Uterus (tissue), 4 donors: ENCODE measurements at places on chromosomes 4 and X.

- no peak for DNase-seq
- no peak overlapping the region for H3K27ac ChIP-seq
- no peak overlapping the region for H3K4me3 ChIP-seq
- no peaks in the 10 kb centered on the region for H3K4me1 ChIP-seq
- peaks cover 6% of the 10 kb centered on the region for H3K27me3 ChIP-seq
- no peaks in the 10 kb centered on the region for H3K36me3 ChIP-seq
Measured at GRCh38 chr4:1767061-1767769, 25.9 kb upstream of the FGFR3 start.

- no peak overlapping the region for H3K4me3 ChIP-seq
- DNase-seq: no peak
- no peaks in the 10 kb centered on the region for H3K4me1 ChIP-seq
- H3K36me3 ChIP-seq: no peaks in the 10 kb centered on the region
- no peak overlapping the region for H3K27ac ChIP-seq
Measured at GRCh38 chr4:114076899-114077570, 97.6 kb upstream of the ARSJ start.

DNA sequence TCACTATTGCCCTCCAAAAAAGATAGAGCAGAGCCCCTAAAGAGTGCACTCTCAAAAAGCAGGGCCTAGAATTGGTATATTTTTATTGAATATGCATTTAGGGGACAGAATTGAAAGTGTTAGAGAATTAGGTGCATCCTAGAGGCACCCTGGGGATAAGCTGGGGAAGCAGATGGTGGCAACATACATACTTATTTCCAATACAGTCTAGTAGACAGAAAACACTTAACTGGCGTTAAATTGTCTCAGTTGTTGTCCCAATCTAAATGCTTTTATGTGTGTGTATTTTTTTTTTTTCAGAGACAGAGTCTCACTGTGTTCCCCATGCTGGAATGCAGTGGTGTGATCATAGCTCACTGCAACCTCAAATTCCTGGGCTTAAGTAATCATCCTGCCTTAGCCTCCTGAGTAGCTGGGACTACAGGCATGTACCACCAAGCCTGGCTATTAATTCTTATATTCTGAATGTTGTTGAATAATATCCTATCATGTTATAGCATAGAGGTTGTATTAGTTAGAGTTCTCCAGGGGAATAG, 481.8 kb downstream of the GRXCR1 start:
- H3K27me3 ChIP-seq: no peaks in the 10 kb centered on the region
- no peaks in the 10 kb centered on the region for H3K36me3 ChIP-seq
- H3K4me3 ChIP-seq: no peak overlapping the region
- DNase-seq: no peak
- no peaks in the 10 kb centered on the region for H3K4me1 ChIP-seq

DNA sequence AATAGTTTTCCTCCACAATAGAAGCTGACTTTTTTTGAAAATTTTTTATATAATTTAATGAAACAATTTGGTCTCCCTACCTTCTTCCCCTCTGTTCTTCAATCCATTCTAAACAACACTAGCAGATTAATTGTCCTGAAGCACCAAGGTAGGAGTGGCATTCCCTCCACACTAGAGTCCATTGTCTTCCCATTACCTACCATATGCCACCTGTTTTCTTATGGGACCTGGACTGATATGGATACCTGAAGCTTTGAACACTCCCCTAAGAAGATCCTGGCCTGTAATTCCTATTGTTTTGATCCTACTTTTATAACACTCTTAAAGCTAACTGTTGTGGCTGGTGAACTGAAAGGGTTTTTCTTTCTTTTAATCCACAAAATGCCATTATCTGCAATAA, 92.0 kb downstream of the APBB2 start:
- no peak overlapping the region for H3K27ac ChIP-seq
- no peak overlapping the region for H3K4me3 ChIP-seq
- no peaks in the 10 kb centered on the region for H3K36me3 ChIP-seq
- H3K4me1 ChIP-seq: no peaks in the 10 kb centered on the region
- DNase-seq: no peak

- no peak overlapping the region for H3K27ac ChIP-seq
- H3K4me1 ChIP-seq: no peaks in the 10 kb centered on the region
- no peaks in the 10 kb centered on the region for H3K36me3 ChIP-seq
- DNase-seq: no peak
Measured at GRCh38 chr4:186984105-186984644, 260.5 kb upstream of the FAT1 start.

DNA sequence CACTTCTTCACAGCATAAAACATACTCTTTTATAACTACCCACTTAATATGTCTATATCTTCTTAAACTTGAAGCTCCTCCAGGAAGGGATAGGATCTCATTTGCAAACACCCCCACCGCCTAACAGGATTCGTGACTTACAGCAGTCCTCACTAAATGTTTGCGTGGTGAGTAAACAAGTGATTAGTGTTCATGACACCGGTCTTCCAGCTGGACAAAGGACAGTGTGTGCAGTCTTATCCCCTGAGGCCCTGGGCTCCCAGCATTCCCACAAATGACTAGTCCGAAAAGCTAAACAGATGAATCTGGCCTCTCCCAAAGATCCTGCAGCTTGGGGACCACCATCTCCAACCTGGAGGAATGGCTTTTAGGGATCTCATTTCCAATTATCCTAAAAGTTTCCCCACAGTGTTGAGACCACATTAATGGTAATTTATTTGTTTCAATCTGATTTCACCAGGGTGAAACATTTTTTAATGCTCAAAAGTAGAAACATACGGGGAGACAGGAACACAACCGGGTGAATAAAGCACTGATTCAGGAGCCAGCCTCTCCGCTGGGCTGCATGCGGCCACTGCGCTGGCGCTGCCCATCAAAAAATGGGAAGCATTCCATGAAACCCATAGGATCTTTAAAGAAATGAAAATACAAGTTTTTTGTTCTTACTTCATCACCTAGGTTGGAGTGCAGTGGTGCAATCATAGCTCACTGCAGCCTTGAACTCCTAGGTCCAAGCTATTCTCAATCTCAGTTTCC, 69.2 kb downstream of the HADH start:
- H3K4me3 ChIP-seq: no peak overlapping the region
- DNase-seq: no peak
- no peaks in the 10 kb centered on the region for H3K27me3 ChIP-seq
- H3K36me3 ChIP-seq: no peaks in the 10 kb centered on the region
- H3K4me1 ChIP-seq: no peaks in the 10 kb centered on the region
- no peak overlapping the region for H3K27ac ChIP-seq

GRCh38 chr4:127870688-127871087, 10.0 kb upstream of the PLK4 start:
- H3K4me3 ChIP-seq: no peak overlapping the region
- H3K4me1 ChIP-seq: no peaks in the 10 kb centered on the region
- no peak for DNase-seq
- peak overlapping the region; percentile 7 for H3K27ac ChIP-seq

GRCh38 chr4:42786350-42787078, 106.0 kb upstream of the GRXCR1 start:
- H3K27ac ChIP-seq: no peak overlapping the region
- H3K36me3 ChIP-seq: no peaks in the 10 kb centered on the region
- no peaks in the 10 kb centered on the region for H3K27me3 ChIP-seq
- no peak overlapping the region for H3K4me3 ChIP-seq
- H3K4me1 ChIP-seq: no peaks in the 10 kb centered on the region

- H3K4me1 ChIP-seq: no peaks in the 10 kb centered on the region
- H3K4me3 ChIP-seq: peak within 1 kb of the TSS; percentile 37
- H3K27me3 ChIP-seq: no peaks in the 10 kb centered on the region
- no peak for DNase-seq
- H3K36me3 ChIP-seq: no peaks in the 10 kb centered on the region
Measured at GRCh38 chr4:121951521-121952110, at the start of gene TRPC3. Gene TRPC3 (minus strand): TSS chr4:121952060. CDS start chr4:121951680, 380 bp downstream.

GRCh38 chr4:27023366-27023765, 162.7 kb downstream of the STIM2 start:
- no peaks in the 10 kb centered on the region for H3K4me1 ChIP-seq
- no peaks in the 10 kb centered on the region for H3K27me3 ChIP-seq
- H3K36me3 ChIP-seq: no peaks in the 10 kb centered on the region
- H3K4me3 ChIP-seq: no peak overlapping the region
- H3K27ac ChIP-seq: no peak overlapping the region

- no peaks in the 10 kb centered on the region for H3K27me3 ChIP-seq
- H3K4me3 ChIP-seq: no peak overlapping the region
- no peak overlapping the region for H3K27ac ChIP-seq
- no peaks in the 10 kb centered on the region for H3K4me1 ChIP-seq
Measured at GRCh38 chr4:72243641-72244040, 211.8 kb downstream of the NPFFR2 start.

GRCh38 chrX:139949703-139950102, 15.6 kb downstream of the CXorf66 start:
- no peaks in the 10 kb centered on the region for H3K36me3 ChIP-seq
- DNase-seq: no peak
- H3K4me3 ChIP-seq: no peak overlapping the region

DNA sequence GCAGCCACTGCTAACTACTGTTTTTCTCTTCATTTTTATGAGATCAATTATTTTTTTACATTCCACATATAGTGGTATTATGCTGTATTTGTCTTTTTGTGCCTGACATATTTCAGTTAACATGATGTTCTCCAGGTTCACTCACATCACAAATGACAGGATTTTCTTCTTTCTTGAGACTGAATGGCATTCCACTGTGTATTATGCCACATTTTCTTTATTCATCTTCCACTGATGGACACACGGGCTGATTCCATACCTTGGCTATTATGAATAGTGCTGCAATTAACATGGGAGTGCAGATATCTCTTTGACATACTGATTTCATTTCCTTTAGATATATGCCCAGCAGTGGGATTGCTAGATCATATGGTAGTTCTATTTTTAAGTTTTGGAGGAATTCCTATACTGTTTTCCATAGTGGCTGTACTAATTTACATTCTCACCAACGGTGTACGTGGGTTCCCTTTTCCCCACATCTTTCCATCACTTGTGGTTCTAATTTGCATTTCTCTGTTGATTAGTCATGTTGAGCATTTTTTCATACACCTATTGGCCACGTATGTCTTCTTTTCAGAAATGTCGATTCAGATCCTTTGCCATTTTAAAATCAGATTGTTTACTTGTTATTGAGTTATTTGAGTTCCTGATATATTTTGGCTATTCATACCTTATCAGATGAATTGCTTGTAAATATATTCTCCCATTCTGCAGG, 14.9 kb upstream of the ZCCHC4 start:
- H3K36me3 ChIP-seq: no peaks in the 10 kb centered on the region
- H3K4me1 ChIP-seq: no peaks in the 10 kb centered on the region
- no peak for DNase-seq

- H3K36me3 ChIP-seq: no peaks in the 10 kb centered on the region
- H3K27me3 ChIP-seq: no peaks in the 10 kb centered on the region
- H3K4me3 ChIP-seq: no peak overlapping the region
- no peak overlapping the region for H3K27ac ChIP-seq
Measured at GRCh38 chrX:1511150-1511549, 25.8 kb downstream of the P2RY8 start.

GRCh38 chrX:149371986-149372385, 133.1 kb downstream of the IDS start:
- no peaks in the 10 kb centered on the region for H3K36me3 ChIP-seq
- DNase-seq: no peak

- no peaks in the 10 kb centered on the region for H3K27me3 ChIP-seq
- H3K4me3 ChIP-seq: no peak overlapping the region
- no peaks in the 10 kb centered on the region for H3K4me1 ChIP-seq
- no peak for DNase-seq
- H3K27ac ChIP-seq: no peak overlapping the region
Measured at GRCh38 chr4:35175894-35176293, 1068.4 kb downstream of the ARAP2 start.

GRCh38 chr4:116001291-116001690, 887.9 kb upstream of the NDST4 start:
- H3K27ac ChIP-seq: no peak overlapping the region
- H3K4me1 ChIP-seq: no peaks in the 10 kb centered on the region
- H3K27me3 ChIP-seq: no peaks in the 10 kb centered on the region
- no peaks in the 10 kb centered on the region for H3K36me3 ChIP-seq

GRCh38 chrX:7941390-7942042, 14.3 kb upstream of the PNPLA4 start:
- no peaks in the 10 kb centered on the region for H3K4me1 ChIP-seq
- H3K36me3 ChIP-seq: no peaks in the 10 kb centered on the region
- H3K27me3 ChIP-seq: no peaks in the 10 kb centered on the region
- H3K4me3 ChIP-seq: no peak overlapping the region
- no peak for DNase-seq

DNA sequence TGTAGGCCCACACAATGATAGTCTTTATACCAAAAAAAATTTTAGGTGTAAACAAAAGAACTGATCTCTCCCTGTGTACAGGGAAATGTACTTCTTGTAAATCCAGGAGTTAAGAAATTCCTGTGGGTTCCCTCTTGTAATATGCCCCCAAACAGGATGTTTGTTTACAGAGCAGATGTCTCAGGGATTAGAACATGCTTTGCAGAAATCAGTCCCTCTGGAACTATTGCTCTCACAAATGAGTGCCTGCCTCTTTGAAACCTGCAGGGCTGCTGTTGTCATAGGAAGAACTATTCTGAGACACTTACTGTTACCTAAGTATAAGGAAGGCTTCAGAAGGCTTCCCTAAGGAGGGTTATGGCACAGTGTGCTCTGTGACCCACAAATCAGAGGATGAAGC, 35.6 kb downstream of the PAK3 start:
- H3K4me3 ChIP-seq: no peak overlapping the region
- DNase-seq: no peak
- peaks cover 8% of the 10 kb centered on the region for H3K27me3 ChIP-seq
- H3K27ac ChIP-seq: no peak overlapping the region
- no peaks in the 10 kb centered on the region for H3K36me3 ChIP-seq
- H3K4me1 ChIP-seq: no peaks in the 10 kb centered on the region

GRCh38 chr4:156606554-156607477, 364.8 kb downstream of the PDGFC start:
- no peak overlapping the region for H3K4me3 ChIP-seq
- H3K4me1 ChIP-seq: no peaks in the 10 kb centered on the region
- DNase-seq: no peak
- no peaks in the 10 kb centered on the region for H3K27me3 ChIP-seq
- peak overlapping the region; percentile 82 for H3K27ac ChIP-seq

- H3K4me3 ChIP-seq: no peak overlapping the region
- no peak for DNase-seq
- no peaks in the 10 kb centered on the region for H3K4me1 ChIP-seq
- no peaks in the 10 kb centered on the region for H3K36me3 ChIP-seq
Measured at GRCh38 chrX:54087661-54088060, 43.4 kb upstream of the PHF8 start.

- no peak overlapping the region for H3K4me3 ChIP-seq
- peaks cover 2% of the 10 kb centered on the region for H3K36me3 ChIP-seq
- no peak overlapping the region for H3K27ac ChIP-seq
- no peaks in the 10 kb centered on the region for H3K4me1 ChIP-seq
Measured at GRCh38 chrX:13755254-13755653, 20.7 kb downstream of the OFD1 start.

DNA sequence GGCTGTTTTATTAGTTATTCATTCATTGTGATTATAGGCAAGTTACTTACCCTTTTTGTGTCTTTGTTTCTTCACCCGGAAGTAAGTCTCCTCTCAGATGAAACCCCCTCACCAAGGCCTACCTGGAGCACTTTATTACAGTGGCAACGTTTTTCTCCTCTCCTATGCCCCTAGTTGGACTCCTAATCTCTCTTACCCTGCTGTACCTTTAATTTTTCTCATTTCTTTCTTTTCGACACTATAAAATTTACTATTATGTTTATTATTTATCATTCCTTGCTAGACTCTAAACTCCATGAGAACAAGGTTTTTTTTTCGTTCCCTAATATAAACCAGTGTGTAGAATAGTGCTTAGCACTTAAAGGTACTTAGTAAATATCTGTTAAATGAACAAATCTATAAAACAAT, 17.5 kb downstream of the STAP1 start:
- no peaks in the 10 kb centered on the region for H3K36me3 ChIP-seq
- DNase-seq: no peak
- no peaks in the 10 kb centered on the region for H3K4me1 ChIP-seq
- H3K27me3 ChIP-seq: no peaks in the 10 kb centered on the region
- no peak overlapping the region for H3K27ac ChIP-seq
